LNCaP clone FGC (cell line): ENCODE measurements at places on chromosomes 3 and 15.

DNA sequence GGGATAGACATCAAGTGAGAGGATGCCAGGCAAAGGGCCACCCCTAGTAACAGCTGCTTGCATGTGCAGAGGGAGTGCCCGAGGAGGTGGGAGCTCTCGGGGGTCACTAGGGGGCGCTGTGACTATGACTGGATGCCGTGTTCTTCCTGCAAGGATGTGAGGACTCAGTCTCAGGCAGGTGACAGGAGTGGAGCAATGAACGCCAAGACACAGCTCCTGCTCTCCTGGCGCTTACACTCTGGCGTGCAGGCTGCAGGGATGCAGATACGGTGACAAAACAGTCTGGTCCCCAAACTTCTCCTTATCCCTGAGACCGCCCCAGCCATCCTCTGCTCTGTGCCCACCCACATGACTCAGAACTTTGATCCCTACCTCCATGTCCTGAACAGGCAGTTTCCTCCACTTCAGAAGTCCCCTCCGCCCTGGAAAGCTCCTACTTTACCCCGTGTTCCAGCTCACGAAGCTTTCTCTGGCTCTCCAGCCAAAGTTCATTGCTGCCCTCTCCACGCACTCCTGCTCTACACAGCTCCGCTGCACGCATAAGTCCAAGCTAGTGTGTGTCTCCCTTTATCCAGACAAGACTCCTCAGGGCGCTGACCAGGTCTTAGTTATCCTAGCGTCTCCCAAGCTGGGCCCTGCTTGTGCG lies 14.7 kb downstream of the RHOV start:
- peak; percentile 60 for DNase-seq

DNA sequence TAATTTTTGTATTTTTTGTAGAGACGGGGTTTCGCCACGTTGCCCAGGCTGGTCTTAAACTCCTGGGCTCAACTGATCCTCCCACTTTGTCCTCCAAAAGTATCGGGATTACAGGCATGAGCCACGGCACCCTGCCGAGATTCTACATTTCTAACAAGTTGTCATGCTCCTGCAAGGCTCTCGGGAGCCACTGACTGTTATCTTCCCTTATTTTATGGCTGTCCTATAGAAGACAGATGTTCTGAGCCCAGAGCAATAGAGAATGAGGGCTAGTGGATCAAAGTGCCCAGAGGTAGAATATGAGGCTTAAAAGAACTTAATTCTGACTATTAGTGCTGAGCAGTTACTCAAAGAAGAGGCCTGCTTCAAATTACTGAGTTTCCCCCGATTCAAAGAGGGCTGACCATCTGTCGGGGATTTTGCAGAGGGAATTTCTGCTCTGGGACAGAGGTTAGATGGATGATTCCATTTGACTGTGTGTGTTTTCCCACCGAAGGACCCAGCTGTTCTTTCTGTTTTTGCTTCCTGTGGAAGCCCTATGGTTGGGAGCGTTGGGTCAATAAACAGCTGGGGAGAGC lies 39.5 kb downstream of the ITPR1 start:
- no peak for DNase-seq

- DNase-seq, result no peak
These were observed 659.0 kb downstream of the NTRK3 start for GRCh38 chr15:87597346-87598052.

DNA sequence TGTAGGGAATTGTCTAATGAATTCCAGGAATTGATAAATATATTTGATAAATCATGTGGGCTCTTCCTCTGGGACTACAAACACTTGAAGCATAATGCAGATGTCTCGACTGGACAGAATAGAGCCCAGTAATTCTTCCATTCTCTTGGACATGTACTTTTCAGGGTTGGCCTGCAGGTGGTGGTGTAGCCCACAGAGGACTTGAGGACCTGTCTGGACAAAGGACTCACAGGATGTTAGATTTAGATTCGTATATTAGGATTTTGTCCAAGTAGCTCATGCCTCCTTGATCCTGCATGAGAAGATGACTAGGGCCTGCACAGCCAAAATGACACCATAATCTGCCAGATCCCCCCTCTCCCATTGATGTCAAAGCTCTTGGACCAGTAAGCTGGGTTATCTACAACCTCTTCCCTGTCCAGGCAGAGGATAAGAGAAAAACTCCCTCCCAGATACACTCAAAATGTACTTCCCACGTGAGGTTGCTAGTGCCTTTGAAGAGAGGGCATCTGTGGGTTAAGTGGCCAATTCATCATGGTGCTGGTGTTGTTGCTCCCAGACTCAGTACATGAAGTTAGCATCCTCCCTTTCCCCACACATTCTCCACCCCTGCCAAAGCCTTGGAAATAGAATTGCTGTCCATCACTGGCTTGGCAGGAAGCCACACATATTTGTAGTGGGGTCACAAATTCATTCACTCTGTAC lies 88.6 kb upstream of the ZNF280D start:
- DNase-seq, result peak; percentile 31

GRCh38 chr3:114718898-114719210 lies 425.0 kb downstream of the TIGIT start:
- no peak for DNase-seq

DNA sequence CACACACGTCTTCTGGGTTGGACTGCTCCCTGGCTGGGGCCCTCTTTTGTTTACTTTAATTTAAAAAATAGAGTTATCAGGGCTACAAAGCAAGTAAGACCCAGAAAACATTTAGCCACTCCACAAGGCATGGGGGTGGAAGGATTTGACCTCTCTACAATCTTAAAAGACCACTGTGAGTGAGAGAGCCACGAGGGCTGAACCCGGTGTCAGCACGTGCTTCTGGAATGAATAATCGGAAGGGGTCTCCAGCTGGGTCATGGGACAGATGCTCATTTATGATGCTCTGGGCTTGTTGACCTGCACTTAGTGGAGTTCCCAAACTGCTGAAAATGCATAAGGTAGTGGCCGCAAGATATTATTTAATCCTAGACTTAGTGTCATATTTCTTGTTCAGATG lies 52.4 kb downstream of the EIF4E3 start:
- DNase-seq, result no peak

DNA sequence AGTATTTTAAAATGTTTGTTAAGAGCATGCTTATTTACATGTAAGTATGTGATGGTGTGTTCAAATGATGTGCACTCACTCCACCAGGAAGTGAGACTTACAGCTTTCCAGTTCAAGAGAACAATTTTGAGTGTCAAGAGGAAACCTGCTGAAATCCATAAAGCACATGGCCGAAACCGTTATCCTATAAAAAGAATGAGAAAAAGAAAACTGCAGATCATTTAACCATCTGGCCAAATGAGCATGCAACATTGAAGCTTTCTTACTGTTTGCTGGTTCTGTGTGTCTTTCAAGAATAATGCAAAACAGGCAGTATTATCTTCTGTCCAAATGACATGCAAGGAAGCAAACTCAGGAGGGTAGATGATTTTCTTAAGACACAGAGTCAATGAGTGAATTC lies 26.3 kb downstream of the GABRR3 start:
- no peak for DNase-seq

GRCh38 chr15:92599394-92599970 lies 56.1 kb downstream of the FAM174B start:
- DNase-seq, result no peak

DNA sequence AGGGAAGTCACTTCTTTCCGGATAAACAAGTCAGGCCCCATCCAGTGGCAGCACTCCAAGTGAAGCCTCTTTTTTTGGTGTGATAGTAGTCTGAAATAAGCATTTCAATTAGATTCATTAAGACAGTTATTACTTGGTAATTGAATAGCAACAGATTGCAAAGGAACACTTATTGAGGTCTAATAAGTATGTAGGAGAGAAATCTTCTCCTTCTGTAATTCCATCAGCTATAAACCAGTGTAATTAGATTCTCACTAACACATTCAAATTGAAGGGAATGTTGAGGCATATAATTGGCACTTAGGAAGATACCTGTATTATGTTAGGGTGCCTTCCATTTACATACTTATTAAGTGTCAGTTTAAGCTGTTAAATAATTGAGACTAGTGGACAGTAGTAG lies 73.9 kb downstream of the SEMA6D start:
- no peak for DNase-seq

- DNase-seq, result peak; percentile 71
These were observed 57.6 kb downstream of the FNDC3B start for GRCh38 chr3:172096881-172097420.

DNA sequence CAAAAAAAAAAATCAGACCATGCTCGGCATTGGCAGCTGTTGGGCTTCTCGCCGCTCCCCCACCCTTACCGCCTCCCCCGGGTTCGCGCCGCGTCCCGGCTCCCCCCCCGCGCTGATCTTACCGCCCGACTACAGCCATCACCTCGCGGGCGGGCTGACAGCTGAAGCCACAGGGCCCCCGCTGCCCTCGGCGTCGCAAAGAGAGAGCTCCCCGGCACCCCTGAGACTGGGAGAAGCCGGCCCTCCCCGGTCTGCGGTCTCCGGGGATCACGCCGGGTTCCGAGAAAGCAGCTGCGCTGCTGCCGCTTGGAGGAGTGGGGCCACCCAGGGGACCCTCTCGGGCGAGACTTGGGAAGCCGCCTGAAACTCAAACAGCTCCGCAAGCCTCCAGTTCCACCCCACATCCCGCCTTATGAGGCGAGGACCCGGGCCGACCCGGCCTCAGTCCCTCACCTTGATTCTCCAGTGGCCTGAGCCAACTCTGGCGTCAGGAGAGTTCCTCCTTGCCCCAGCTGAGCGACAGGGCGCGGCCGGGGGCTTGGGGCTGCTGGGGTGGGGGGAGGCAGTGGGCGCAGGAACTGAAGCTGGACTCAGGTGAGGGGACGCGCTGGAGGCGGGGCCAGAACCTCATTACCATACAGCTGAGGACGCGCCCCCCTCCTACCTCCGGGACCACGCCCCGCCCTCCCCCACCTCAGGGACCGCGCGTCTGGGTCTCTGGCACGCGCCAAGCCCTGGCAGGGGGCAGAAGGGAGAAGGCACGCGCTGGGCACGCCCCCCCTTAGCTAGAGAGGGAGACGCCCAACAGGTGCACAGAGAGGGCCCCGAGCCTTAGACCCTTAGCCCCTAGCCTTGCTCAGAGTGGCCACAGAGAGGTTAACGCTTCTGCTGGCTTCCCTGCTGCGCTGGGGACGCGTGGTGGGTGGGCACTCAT lies 1.0 kb upstream of the DLL4 start:
- DNase-seq, result no peak

GRCh38 chr3:48685293-48685602 lies 467 bp downstream of the NCKIPSD start:
- DNase-seq, result no peak

- no peak for DNase-seq
These were observed 22.5 kb upstream of the BFSP2 start for GRCh38 chr3:133377396-133377795.

DNA sequence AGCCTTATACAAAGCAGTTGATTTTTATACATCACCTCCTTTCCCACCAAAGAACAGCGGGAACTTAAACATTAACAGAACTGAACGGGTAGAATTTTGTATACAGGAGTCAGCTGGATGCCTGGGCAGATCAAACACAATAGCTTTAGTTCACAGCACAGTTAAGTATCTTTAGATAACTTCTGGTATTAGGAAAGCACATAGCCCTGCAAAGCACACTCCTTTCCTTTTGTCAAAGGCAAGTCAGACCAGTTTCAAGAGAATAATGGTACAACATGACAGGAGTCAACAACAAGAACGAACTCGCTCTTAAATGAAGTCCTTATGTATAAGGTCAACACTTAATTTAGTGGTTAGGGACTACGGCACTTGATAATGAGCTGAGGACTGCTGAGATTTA lies 26.3 kb downstream of the ABCC5 start:
- no peak for DNase-seq

GRCh38 chr3:157718800-157719199 lies 215.6 kb upstream of the VEPH1 start:
- no peak for DNase-seq

- no peak for DNase-seq
These were observed 769.5 kb downstream of the TUSC7 start for GRCh38 chr3:117479095-117479494.

DNA sequence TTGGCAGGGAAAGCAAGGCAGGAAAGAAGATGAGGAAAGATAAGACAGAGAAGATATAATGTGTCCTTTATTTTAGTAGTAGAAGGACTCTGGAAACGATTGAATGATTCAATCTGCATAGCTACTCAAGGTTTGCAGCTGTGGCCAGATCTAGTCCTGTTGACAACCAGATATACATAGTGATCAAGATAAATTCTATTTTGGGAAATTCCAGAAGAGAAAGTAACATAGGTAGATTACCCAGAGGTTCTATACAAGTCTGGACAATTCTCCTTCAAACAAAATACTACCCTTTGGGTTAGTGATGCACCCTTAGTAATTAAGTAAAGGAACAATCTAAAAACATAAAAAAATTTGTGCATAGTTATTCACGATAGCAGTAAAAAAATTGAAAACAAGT lies 9.4 kb downstream of the TERC start:
- no peak for DNase-seq

DNA sequence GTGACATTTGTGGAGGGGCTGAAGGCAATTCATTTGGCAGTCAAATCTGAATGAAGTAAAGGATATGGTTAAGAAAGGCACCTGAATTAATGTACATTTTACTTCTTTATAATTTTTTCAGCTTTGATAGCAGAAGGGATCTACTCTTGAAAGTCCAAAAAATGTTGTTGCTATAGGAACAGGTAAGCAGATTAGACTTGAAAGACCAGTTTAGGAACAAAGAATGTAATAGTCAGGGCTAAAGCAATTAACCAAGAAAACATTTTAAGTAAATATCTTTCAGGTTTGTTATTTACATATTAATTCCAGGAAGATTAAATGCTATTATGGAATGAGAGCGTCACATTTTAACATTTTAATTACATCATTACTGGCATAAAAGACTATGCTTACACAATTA lies 1.1 kb downstream of the ATP13A4 start:
- DNase-seq, result no peak

GRCh38 chr3:30544812-30545211 lies 61.6 kb upstream of the TGFBR2 start:
- no peak for DNase-seq

DNA sequence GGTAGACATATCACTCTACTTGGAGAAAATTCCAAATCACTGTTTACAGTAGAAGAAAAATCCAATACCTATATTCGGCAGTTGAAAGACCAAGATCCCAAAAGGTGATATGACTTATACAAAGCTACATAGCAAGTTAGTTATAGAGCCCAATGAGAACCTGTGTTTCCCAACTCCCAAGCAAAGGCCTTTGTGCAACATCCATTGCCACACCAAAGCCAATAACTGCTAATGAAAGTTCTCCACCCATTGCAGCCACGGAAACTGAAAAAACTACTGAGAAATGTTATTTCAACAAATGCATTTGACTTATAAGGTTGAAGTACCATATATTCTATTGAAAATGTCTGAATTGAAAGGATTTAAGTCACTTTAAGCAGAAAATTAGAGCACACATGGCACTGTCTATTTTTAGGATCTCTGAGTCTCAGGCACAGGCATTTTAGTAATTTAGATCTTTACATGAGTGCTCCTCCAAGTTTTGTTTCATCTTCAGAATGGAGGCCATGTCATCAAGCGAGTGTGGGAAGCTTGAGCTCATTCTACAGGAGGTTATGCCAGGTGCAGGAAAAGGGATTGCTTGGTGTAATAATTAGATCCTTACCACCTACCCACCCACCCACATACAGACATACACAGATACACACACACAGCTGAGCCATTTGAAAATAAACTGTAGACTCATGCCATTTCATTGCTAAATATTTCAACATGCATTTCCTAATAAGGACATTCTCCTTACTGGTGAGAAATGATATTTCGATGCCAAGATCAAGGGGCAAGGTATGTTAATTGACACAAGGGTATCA lies 19.7 kb upstream of the ANO10 start:
- DNase-seq, result no peak

GRCh38 chr3:178777718-178778411 lies 241.6 kb downstream of the KCNMB2 start:
- DNase-seq, result no peak
